ENCODE measurements at places on chromosomes 3 and 15.

DNA sequence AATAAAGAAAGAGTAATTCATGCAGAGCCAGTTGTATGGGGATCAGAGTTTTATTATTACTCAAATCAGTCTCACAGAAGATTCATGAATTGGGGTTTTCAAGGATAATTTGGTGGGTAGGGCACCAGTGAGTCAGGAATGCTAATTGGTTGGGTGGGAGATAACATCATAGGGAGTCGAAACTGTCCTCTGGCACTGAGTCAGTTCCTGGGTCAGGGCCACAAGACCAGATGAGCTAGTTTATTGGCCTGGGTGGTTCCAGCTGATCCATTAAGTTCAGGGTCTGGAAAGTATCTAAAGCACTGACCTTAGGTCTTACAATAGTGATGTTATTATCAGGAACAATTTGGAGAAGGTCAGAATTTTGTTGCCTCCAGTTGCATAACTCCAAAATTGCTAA, 998.6 kb upstream of the EPHA6 start:
- no peak for DNase-seq

- DNase-seq: no peak
Observed at GRCh38 chr3:81958972-81959640, 197.7 kb upstream of the GBE1 start.

DNA sequence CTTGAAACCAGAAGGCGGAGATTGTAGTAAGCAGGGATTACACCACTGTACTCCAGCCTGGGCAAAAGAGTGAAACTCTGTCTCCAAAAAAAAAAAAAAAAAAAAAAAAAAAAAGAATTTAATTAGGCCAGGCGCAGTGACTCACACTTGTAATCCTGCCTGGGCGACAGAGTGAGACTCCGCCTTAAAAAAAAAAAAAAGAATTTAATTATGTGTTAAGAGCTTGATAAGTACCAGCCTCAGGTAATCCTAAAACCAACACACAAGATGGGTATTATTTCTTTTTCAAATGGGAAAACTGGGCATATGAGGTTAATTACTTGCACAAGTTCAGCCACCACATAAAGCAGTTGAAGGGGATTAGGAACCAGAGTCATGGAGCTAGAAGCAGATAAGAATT, 49.0 kb downstream of the PBRM1 start:
- DNase-seq: no peak

DNA sequence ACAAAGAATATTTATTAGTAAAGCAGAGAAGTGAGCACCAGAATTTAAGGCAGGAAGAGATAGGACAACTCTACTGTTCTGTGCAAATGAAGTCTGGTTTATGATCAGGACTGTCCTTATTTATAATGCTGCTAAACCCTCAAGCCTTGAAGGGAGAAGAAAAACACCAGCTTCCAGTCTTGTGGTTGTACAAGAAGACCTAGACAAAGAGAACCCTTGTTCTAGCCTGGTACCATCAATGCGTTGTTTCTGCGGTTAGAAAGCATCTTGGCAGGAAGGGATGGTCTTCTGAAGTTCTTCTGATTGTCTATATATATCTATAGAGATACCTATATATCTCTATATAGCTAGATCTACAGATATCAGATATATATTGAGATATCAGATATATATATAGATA, 33.8 kb downstream of the PDCD10 start:
- DNase-seq: no peak

DNA sequence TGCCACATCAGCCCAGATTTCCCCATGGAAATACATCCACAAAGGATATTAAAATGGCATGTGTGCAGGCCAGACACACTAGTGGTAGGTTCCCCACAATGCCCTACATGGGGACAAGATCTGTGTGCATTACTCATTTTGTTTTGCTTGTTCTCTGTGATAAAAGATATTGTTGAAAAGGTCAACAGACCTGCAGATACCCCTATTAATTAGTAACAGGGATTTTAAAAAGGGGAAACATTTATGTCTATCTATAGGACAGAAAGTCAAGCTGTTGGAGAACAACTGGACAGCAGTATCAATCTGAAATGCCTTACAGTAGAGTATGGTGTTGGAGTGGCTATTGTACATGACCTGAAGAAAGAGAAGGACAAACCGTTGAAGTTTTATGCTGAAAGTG, 596.0 kb upstream of the GRM7 start:
- DNase-seq: no peak

DNA sequence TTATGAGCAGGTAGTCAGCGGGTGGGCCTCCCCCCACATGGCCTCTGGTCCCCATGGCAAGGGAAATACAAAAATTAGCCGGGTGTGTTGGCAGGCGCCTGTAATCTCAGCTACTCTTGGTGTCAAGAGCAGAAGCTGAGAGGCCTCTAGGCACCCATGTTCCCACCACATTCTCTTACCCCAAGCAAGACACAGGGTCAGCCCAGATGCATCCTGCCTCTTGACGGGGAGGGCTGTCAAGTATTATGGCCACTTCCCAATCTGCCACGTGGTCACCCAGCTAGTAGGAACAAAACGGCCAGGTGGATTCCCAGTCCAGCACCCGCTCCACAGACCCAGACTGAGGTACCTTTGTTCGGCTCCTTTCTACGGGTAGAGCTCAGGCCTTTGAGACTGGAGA, 16.2 kb upstream of the SLC6A6 start:
- DNase-seq: no peak

DNA sequence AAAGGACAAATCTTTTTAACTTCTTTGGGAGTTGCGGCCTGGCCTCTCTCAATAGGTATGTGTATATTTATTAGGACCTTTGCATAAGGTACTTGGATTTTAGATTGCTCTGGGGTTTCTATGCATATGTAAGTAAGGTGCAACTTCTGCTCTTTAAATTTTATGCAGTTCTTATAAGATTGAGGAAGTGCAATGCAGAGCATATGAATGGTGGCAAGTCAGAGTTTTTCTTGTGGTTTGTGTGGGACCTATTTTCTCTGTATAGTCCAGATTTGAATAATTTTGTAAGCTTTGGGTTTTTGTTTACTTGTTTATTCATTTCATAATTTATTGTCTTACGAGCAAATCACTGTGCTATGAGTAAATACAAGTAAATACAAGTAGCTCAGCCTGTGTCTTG, 101.5 kb downstream of the ATG7 start:
- no peak for DNase-seq

GRCh38 chr15:37249249-37249648, 148.9 kb upstream of the MEIS2 start:
- DNase-seq: no peak

- no peak for DNase-seq
Observed at GRCh38 chr3:52495777-52496602, 852 bp downstream of the STAB1 start.

GRCh38 chr3:4983739-4984510, 4.7 kb downstream of the BHLHE40 start:
- no peak for DNase-seq

GRCh38 chr3:157110761-157111278, 49.1 kb downstream of the CCNL1 start:
- DNase-seq: no peak

- no peak for DNase-seq
Observed at GRCh38 chr3:65020281-65021160, 332.7 kb upstream of the ADAMTS9 start.

GRCh38 chr3:13091898-13092611, 18.8 kb upstream of the IQSEC1 start:
- no peak for DNase-seq

DNA sequence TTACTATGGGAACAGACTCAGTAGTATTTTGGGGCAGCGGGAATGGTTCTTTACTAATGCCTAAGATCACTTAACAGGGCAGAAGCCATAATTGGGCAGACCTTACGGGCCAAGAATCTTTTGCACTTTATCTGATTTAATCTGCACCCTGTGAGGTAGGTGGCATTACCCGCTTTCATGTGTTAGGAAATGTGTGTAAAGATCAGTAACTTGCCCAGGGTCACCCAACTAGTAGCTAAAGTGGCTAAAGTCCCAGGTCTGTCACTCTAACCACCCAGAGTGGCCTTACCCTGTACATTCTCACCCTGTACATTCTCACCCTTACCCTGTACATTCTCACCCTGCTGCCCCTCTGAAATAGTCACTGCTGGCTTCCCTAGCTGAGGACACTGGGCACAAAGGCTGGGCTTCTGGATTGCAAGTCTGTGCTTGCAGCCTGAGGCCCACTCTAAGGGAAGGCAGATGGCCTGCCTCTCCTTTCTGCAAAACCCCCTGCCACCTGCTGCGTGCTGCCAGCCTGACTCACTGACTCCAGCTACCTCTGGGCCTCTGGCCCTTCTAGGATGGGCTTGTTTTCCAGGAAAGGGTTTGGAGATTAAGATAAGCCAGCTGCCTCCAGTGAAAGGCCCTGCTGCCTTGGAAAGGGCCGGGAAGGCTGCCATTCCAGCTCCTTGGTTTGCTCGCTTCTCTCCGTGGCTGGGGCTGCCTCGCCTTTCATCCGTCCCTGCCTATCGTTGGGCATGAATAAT, 37.5 kb upstream of the MYZAP start:
- no peak for DNase-seq

- no peak for DNase-seq
Observed at GRCh38 chr3:55332176-55332575, 154.9 kb downstream of the WNT5A start.

GRCh38 chr3:127803619-127804018, 18.7 kb downstream of the MGLL start:
- no peak for DNase-seq

GRCh38 chr3:79018671-79019136, 749.1 kb downstream of the ROBO1 start:
- no peak for DNase-seq

- no peak for DNase-seq
Observed at GRCh38 chr3:100089812-100090668, 24.3 kb downstream of the FILIP1L start.

- DNase-seq: no peak
Observed at GRCh38 chr15:32042269-32042972, 12.1 kb downstream of the CHRNA7 start.

- DNase-seq: no peak
Observed at GRCh38 chr3:160980740-160981139, 124.4 kb downstream of the B3GALNT1 start.

- DNase-seq: no peak
Observed at GRCh38 chr15:91007266-91007665, 12.9 kb upstream of the PRC1 start.

GRCh38 chr3:8239718-8240695, 261.6 kb upstream of the LMCD1 start:
- peak; percentile 15 for DNase-seq

GRCh38 chr3:174046311-174046710, 648.8 kb downstream of the NLGN1 start:
- no peak for DNase-seq

- no peak for DNase-seq
Observed at GRCh38 chr15:64562003-64562640, 101.7 kb downstream of the ZNF609 start.

- no peak for DNase-seq
Observed at GRCh38 chr3:34157491-34157890, 359.1 kb downstream of the PDCD6IP start.

- DNase-seq: no peak
Observed at GRCh38 chr3:158084651-158085050, 21.6 kb downstream of the SHOX2 start.

DNA sequence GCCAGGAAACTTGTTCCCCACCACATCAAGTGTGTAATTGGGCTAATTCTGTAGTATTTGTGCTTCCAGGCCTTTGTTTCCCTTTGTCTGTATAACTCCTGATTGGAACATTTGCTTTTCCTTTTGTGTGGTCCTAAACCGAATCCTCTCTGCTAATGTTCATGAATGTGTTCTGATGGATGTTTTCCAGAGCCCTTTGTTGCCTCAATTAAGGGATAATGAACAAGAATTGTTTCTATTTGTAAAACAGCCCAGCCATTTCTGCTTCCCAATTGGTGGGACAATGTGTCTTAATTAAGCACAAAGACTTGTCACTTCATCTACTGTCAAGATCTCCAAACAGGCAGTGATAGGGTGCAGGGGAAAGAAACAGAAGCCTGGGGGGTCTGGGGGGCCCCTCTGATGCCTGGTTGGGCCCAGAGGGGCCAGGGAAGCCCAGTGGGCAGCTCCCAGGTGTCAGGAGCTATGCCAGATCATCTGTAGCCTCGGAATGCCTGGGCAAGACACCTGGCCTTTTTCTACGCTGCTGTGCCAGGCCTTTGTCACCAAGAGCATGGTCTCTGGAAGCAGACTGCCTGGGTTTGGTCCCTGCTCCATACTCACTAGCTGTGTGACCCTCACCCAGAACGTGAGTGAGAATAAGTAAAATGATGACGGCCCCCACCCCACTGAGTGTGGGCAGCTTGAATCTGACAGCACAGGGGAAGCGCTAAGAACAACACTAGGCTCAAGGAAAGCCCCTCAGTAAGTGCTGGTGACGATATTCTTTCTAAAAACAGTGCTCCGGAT, 116.6 kb upstream of the PRR20G start:
- no peak for DNase-seq

DNA sequence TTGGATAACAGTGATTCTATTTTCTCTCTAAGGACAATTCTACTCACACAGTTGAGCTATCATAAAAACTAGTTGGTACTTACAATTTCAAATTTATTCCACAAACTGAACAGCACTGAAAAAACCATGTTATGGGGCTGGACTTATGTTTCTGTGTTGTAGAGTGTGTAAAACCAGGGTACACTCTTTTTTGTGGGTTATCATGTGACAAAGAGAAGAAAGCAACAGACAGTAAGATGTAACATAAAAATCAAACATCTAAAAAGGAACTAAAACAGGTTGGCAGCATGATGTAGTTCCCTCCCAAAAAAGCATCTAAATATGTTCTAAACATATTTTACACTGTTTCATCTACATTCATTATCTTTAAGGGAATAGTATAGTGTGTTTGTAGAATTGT, 757.9 kb downstream of the ROBO1 start:
- no peak for DNase-seq

DNA sequence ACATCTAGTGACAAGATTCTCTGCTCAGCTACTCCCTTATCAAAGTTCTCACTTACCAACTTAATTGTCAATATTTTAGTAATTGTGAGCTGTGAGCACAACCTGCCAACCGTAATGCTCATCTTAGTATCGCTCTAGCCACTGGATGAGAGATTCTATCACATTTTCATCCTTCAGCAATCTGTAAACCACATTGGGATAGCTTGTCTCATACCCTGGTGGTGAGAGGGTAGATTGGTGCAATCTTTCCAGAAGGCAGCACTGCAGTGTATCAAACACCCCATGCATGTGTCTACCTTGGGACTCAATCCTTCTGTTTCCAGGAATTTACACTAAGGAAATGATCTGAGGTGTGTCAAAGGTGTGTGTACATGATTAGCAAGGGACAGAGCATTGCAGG, 18.9 kb upstream of the ATP8B4 start:
- no peak for DNase-seq

GRCh38 chr3:46470831-46471230, 6.1 kb upstream of the LTF start:
- DNase-seq: no peak

- DNase-seq: no peak
Observed at GRCh38 chr15:68241088-68241935, 11.8 kb upstream of the CLN6 start.

DNA sequence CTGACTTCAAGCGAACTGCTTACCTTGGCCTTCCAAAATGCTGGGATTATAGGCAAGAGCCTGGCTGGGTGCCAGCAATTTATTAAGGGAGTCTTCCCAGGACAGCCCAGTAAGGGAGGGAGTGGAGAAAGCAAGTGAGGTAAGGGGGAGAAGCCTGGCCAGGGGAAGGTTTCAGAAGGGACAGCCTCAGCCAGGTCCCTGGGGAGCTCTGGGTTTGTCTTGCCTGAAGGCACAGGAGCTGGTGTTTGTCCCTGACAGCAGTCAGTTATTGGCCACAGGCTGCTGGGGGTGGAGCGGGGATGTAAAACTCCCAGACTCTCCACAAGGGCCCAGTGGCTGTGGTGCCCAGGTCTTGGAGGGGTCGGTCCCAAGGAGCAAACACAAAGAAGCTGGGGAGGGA, 33.0 kb upstream of the CDCP1 start:
- no peak for DNase-seq
